Activated T-helper 17 cell treated with anti-CD3 and anti-CD28 coated beads, Interleukin-2, amount 50 U/mL, for 72 hours (primary cell): ENCODE measurements at places on chromosomes 2 and 18. TPM values are rescaled to one million over a fixed set of nuclear protein-coding genes. Genes with fewer than 3 reads are reported as not detected.

DNA sequence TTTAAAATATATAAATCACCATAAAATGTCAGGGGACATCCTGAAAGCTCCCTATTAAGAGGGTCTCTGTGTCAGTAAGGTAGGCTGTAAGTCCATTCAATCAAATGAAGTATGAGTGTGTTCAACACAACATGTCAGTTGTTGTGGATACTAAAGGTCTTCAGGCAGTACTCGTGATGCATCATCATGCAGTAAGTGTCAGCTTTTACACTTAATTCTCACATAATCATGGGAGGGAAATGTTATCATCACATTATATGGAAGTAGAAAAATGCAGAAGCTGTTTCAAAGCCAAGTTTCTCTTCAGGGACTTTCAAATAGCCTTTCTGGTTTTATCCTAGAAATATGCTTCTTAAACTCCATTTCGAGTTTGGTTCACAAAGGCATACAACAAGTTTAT is 477.1 kb upstream of the ID2 start:
- no peak overlapping the region for H3K27ac ChIP-seq
- peaks cover 6% of the 10 kb centered on the region for H3K4me1 ChIP-seq

GRCh38 chr2:199228887-199229819 is 228.6 kb downstream of the SATB2 start:
- peak; percentile 95 for ATAC-seq
- peak overlapping the region; percentile 34 for H3K4me3 ChIP-seq
- peak overlapping the region; percentile 68 for H3K27ac ChIP-seq
- H3K36me3 ChIP-seq, result no peaks in the 10 kb centered on the region
- no peaks in the 10 kb centered on the region for H3K27me3 ChIP-seq

DNA sequence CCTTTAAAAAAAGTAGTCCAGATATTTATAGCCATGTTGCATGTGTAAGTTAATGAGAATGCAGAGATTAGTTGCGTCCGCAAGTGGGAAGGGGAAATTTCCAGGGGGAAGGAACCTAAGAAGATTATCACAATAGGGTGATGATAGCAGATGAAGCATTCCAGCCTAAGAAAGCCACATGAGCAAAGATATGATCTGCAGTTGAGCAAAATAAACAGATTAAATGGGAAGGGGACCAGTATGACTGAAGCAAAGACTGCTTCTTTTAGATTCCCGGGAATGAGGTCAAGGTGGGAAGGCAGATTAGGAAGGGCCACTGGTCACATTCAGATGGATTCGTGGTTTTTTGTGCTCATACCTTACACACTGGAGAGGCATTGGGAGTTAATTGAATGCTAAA is 154.6 kb upstream of the CDH2 start:
- ATAC-seq, result no peak
- H3K36me3 ChIP-seq, result no peaks in the 10 kb centered on the region
- no peaks in the 10 kb centered on the region for H3K4me1 ChIP-seq
- H3K27ac ChIP-seq, result no peak overlapping the region
- no peaks in the 10 kb centered on the region for H3K27me3 ChIP-seq

- H3K27ac ChIP-seq, result no peak overlapping the region
- no peaks in the 10 kb centered on the region for H3K36me3 ChIP-seq
- H3K27me3 ChIP-seq, result peaks cover 15% of the 10 kb centered on the region
- no peaks in the 10 kb centered on the region for H3K4me1 ChIP-seq
Measured at GRCh38 chr18:75475228-75475627, 47.7 kb upstream of the SMIM21 start.

The DSG1 gene
- total RNA-seq, result not detected

DNA sequence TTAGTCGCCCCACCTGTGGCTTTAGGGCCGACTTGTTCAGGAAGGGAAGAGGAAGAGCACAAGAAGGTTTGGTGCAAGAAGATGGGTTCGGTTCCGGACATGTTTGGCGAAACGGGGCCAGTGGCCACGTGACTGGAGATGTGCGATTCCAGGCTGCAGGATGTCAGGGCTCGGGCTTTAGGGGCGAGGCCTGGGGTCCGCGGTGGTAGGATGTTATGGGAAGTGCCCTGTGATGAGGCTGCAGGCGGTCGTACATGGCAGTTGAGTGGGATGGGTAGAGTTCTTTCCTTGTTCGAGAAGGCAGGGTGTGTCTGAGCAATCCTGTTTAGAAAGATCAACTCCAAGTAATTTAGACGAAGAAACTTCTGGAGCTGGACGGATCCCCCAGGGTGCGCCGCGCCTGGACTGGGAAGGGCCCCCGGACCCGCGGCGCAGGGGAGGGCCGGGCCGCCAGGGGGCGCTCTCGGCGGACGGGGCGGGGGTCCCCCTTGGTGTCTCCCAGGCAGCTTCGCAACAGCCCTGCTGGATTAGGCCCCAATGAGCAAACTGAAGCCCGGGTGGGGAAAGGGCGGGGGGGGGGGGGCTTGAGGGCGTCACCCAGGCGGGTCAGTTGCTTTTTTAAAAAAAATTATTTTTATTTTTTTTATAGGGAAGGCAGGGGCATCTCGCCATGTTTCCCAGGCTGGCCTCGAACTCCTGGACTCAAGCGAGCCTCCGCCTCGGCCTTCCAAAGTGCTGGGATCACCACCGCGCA is 17.2 kb upstream of the SDC1 start:
- peaks cover 10% of the 10 kb centered on the region for H3K36me3 ChIP-seq
- H3K27me3 ChIP-seq, result peaks cover 14% of the 10 kb centered on the region
- H3K4me3 ChIP-seq, result no peak overlapping the region
- H3K4me1 ChIP-seq, result peaks cover 8% of the 10 kb centered on the region
- H3K27ac ChIP-seq, result peak overlapping the region; percentile 36
- peak; percentile 70 for ATAC-seq

The CYP27A1 gene
- not detected for total RNA-seq

The RGPD8 gene
- total RNA-seq, result 9.5 TPM

GRCh38 chr18:79975985-79976680 is 11.7 kb downstream of the HSBP1L1 start:
- no peak overlapping the region for H3K27ac ChIP-seq
- H3K4me3 ChIP-seq, result no peak overlapping the region
- peaks cover 15% of the 10 kb centered on the region for H3K4me1 ChIP-seq
- no peak for ATAC-seq
- peaks cover 95% of the 10 kb centered on the region for H3K36me3 ChIP-seq
- no peaks in the 10 kb centered on the region for H3K27me3 ChIP-seq

- H3K4me1 ChIP-seq, result peaks cover 17% of the 10 kb centered on the region
- no peaks in the 10 kb centered on the region for H3K27me3 ChIP-seq
- no peak overlapping the region for H3K4me3 ChIP-seq
- no peaks in the 10 kb centered on the region for H3K36me3 ChIP-seq
- no peak overlapping the region for H3K27ac ChIP-seq
- ATAC-seq, result no peak
Measured at GRCh38 chr2:12618576-12618975, 98.2 kb upstream of the TRIB2 start.

DNA sequence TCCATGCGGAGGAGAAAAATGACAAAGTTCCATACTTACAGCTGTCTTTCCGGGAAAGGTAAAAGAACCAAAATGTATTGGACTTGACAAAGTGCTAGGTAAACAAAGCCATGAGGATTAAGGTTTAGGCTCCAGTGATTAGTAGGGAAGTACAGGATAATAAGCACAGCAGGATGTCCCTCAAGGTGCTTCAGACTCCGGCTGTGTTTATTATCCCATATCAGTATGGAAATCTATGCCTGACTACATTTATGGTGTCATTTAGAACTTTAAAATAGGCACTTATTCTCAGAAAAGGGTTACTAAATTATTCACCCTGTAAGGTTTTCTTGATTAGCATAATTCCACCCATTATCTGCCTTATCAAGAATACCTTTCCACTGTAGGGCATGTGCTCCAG is 136.3 kb upstream of the CCDC68 start:
- no peak overlapping the region for H3K27ac ChIP-seq
- no peak for ATAC-seq
- no peak overlapping the region for H3K4me3 ChIP-seq
- no peaks in the 10 kb centered on the region for H3K36me3 ChIP-seq
- peaks cover 10% of the 10 kb centered on the region for H3K27me3 ChIP-seq
- no peaks in the 10 kb centered on the region for H3K4me1 ChIP-seq

DNA sequence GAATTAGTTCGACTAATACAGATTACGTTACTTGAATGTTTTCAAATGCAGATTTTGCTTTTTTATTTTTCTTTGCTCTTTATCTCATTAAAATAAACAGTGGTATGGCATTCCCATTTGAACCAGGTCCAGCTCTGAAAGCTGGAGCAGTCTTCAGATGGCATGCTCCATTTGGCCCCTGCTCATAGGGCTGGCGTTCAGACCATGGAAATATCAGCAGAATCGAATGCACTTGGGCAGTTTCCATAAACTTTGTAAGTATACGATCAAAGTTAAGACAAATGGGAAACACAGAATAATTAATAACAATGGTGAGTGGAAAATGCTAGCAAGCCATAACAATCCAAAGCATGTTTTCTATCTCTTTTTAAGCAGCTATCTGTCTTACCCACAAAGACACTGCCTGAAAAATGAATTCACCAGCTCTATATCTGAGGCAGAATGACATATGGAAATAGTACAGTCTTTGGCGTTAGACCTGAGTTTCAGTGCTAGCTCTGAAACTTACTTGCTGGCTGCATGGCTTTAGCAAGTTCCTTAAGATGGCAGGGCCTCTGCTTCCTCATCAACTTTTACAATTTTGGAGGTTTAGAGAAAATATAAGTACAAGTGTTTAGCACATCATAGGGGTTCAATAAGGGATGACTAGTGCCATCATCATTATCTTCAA is 131.6 kb downstream of the BCL2 start:
- no peaks in the 10 kb centered on the region for H3K27me3 ChIP-seq
- H3K27ac ChIP-seq, result peak overlapping the region; percentile 91
- H3K4me3 ChIP-seq, result peak overlapping the region; percentile 72
